T-cell (primary cell): ENCODE measurements at places on chromosomes 3 and 15. TPM values are rescaled to one million over a fixed set of nuclear protein-coding genes. Genes with fewer than 3 reads are reported as not detected.

The CPN2 gene
- not detected for total RNA-seq

The SYNPR gene
- not detected for total RNA-seq

The CCDC54 gene
- total RNA-seq, result not detected

The INTS14 gene
- 26.6 TPM for total RNA-seq

The GPR149 gene
- total RNA-seq, result not detected
